HL-60 (cell line): ENCODE measurements at places on chromosomes 3 and 15.

DNA sequence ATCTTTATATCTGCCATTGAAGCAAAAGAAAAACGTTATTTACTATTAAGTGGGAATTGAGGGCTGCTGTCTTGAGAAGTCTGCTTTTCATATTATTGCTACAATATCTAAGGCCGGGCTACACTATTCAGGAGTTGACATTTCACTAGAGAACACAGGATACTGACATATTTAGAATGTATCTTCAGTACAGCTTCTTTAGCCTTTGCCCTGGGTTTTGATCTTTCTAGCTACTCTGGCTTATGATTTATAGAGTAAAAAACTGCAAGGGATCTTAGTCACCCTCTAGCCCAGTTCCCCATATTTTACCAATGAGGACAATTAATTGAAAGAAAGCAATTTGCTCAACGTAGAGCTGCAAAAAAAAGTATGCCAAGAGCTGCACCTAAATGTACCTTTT lies 307.4 kb upstream of the DPPA4 start:
- DNase-seq = no peak

DNA sequence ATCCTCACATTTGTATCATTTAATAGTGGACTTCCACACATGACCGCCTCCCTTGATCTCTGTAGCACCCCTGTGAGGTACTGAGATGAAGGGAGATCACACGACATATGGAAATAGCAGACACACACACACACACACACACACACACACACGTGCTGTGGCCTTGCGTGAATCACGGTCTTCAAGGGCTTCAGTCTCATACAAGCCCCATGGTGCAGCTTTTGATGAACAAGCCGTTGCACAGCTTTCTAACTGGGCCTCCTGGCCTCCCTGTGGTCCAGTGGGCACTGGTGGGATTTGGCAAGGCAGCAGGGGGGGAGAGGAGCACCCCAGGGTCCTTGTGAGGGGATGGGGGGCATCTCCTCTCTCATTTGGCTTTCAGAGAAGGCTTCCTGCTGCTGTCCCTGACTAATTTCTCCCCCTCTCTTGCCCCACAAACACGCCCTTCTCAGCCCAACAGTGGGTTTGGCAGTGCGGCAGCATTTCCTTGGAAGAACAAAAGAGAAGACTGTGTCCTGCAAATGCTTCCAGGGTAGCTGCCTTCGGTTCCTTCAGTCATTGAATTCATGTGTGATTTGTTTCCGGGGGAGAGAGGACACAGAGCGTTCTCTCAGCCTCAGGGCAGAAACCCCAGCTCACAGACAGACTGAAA lies 98.7 kb downstream of the SMAD6 start:
- no peak for DNase-seq

DNA sequence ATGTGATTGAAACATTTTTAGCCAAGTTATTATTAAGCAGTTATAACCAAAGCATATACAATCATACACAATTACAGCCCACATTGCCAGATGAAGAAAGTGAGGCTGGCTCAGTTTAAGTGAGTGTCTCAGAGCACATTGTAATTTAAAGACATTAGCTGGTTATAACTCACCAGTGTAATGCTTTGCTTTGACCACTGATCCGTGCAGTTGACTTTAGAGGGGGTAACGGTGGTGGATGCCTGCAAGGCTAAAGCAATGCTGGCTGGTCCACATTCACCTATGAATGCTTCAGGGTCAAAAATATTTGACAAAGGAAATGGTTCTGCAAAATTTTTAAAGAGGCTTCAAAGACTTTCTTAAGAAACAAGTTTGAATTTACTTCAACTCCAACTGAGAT lies 1.2 kb downstream of the C3orf85 start:
- DNase-seq = no peak

DNA sequence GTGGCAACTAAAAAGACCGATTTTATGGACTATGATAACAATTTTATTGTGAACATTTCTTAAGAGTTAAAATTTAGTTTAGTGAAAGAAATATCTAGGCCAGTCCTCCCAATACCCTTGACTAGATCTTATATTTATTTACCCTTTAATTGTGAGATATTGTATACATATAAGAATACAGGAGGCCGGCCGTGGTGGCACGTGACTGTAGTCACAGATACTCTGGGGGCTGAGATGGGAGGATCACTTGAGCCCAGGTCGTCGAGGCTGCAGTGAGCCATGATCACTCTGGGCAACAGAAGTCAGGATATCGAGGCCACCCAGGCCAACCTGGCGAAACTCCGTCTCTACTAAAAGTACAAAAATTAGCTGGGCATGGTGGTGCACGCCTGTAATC lies 756 bp upstream of the RMDN3 start:
- DNase-seq = no peak

DNA sequence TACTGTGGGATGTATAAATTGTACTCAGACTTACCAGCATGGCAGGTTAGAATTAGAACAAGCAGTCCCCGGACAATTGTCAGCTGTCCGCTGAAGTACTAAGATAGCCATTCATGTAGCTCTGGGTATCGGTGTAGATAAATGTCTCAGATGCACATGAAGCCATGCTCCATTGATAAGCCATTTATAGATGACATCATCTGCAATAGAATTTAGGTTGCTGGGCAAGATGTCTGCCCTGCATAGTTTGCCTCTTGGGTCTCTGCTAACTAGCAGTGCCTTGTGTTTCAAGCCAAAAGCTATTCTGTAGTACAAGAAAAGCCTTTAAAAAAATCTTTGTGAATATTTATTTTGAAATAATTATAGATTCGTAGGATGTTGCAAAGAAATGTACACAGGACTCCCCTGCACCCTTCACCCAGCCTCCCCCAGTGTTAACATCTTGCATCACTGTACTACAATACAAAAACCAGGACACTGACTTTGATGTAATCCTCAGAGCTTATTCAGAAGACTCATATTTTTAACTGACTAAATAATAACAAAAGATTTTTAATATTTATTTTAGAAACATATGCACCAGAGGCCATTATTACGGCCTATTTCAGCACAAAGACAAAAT lies 220.6 kb upstream of the THRB start:
- no peak for DNase-seq

- DNase-seq = no peak
Measured at GRCh38 chr3:165523801-165524200, 313.4 kb downstream of the BCHE start.

DNA sequence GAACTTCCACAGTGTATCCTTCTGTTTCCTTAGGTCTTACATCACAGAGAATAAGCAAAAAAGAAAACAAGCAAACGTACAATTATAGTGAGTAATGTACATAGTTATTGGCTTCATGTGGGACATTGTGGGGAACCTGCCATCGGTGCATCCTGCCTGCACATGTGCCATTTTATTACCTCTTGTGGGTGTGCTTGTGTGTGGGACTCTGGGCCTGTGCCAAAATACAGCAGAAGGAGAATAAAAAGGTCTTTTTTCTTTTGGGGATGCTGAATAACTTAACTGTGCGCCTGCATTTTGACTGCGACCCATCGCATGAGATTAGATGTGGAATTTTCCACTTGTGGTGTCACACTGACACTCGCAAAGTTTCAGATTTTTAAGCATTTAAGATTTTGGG lies 169.6 kb upstream of the DCBLD2 start:
- DNase-seq = no peak

- no peak for DNase-seq
Measured at GRCh38 chr3:162534431-162534830, 1037.8 kb downstream of the OTOL1 start.

GRCh38 chr3:188584162-188584529 lies 430.2 kb downstream of the LPP start:
- peak; percentile 34 for DNase-seq

DNA sequence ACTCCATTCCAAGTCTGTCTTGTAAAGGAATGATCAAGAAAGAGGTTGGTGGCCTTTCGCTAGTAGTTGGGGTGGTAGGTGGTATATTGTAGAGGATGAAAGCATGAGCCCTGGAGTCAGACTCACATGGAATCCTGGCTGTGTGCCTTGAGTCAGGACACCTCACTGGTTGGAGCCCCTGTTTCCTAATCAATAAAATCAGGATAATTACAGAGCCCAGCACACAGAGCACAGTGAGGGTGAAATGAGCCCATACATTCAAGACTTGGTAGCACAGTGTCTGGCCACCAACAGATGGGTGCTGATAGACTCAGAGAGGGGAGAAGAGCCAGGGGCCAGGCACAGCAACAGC lies 95.1 kb upstream of the MYZAP start:
- no peak for DNase-seq

GRCh38 chr3:120473896-120474675 lies 23.3 kb upstream of the FSTL1 start:
- DNase-seq = no peak

- DNase-seq = no peak
Measured at GRCh38 chr3:141380987-141381386, 12.7 kb downstream of the ZBTB38 start.

DNA sequence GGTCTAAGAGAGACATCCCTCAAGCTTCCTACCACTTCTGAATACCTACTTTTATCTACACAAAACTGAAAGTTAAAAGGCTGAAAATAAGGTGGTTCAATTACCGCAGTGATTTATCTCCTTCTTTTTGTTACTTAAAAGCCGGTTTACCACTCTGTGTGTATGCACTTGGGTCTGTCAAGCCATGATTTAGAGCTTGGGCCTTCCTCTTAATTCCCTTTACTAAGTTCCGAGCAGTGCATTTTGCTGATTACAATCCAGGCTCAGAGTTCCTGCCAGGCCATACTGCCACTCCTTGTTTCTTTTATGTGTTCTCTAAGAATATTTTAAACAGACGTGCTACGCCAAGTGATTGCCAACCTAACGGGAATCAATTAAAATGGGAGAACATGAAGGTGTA lies 16.5 kb downstream of the KCTD6 start:
- no peak for DNase-seq

DNA sequence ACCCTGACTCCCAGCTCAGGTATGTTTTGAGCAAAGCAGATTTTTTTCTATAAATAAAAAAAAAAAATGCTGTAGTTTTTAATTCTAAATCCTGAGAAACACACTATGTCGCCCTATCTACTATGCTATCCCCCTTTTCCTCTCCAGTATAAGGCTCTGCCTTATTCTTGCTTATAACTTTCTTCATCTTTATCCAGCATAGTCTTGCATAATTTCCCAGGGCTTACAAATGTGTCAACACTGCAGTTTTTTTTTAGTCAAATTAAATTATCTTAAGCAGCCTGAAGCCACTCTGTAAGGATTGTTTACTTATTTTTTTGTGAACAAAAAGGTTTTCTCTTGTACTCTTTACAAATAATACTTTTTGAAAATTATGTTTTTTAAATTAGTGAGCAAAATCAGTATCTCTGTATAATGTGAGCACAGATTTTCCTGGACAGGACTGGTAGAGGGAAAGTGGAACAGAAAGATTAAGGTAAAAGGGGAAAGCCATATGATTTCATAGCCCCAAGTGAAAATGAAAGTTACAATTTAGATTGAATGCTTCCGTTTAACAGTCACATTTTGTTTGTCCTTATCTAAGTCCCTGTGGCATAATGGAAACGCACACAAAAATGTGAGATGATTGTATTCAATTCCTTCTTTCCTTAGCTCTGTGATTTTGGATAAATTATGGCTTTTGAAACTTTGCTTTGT lies 5.6 kb upstream of the PYDC2 start:
- no peak for DNase-seq

DNA sequence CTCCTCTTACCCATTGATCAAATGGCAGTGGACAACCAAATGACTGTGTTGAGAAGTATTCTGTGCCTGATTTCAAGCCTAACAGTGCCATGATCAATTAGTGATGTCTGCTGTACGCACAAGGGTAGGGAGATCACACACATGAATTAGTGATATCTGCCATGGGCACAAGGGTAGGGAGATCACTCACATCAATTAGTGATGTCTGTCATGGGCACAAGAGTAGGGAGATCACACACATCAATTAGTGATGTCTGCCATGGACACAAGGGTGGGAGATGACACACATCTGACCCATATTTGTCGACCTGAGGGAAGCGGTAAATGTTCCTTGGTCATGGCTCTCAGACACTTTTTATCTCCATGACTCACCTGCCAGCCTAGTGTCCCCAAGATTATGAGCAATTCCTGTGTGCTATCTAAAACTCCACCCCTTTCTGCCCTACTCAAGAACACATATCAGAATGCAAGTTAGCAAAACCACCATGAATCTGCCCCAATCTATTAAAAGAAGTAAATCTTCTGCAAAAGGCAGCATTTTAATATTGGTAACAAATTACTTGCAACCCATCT lies 165.0 kb downstream of the NTRK3 start:
- DNase-seq = no peak

DNA sequence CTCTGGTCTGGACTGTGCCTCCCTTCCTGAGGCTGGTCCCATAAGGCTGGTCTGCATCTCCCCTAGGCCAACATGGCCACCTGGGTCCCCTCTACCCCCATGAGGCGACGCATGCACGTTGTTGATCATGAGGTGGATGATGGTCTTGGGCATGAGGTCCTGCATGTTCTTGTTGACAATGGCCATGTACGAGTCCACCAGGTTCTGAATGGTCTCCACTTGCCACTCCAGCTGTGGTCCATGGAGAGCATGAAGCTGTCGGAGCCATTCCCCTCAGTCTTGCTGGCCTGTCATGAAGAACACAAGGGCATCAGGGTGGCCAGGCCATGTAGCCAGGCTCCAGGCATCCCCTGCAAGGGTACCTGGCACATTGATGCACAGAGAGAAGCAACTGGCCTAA lies 27.1 kb upstream of the CSPG4 start:
- DNase-seq = no peak

- no peak for DNase-seq
Measured at GRCh38 chr15:51771773-51772172, 20.4 kb downstream of the TMOD2 start.

DNA sequence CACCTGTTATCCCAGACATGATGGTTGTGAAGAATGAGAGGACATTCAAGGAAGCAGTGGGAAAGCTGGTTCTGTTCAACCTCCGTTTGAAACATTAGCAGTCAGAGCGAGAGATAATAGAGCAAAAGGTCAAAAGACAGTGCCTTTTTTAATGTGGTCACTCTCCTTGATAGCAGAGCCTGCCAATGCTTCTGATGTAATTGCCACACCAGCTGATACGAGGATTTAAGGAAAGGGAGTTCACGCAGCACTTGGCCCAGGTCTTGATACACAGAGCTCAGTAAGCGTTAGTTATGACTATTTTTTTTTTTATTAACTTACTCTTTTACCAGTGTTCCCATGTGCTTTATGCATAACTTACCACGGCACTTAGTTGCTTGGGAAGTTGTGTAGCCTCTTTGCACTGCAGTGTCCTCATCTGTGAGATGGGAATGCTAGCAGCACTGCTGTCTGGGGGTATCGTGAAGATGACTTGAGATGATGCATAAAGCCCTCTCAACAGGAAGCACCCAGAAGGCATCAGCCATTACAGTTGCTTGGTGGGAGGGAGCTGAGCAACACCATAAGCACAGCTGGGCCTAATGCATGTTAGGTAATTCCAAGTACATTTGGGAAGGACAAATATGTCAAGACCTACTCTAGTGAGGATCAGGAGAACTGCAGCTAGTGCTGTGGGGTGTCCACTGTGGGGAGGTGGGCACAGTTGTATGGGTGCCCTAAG lies 123.3 kb upstream of the RASGRP1 start:
- DNase-seq = no peak

- DNase-seq = no peak
Measured at GRCh38 chr15:88015228-88015860, 241.2 kb downstream of the NTRK3 start.

- no peak for DNase-seq
Measured at GRCh38 chr3:148911592-148911991, 46.5 kb downstream of the CPA3 start.
